ENCODE measurements at places on chromosomes 2 and 18.

DNA sequence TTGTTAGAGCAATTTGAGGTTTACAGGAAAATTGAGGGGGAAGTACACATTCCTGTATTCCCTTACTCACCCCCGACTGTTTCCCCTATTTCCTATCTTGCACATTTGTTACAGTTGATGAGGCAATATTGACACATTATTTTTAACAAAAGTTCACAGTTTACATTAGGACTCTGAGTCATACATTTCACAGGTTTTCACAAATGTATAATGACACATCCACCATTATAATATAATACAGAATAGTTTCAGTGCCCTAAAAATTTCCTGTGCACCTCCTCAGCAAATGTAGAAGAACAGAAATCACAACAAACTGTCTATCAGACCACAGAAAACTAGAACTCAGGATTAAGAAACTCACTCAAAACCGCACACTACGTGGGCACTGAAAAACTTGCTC, 160.6 kb upstream of the RMP24 start:
- DNase-seq, result no peak

DNA sequence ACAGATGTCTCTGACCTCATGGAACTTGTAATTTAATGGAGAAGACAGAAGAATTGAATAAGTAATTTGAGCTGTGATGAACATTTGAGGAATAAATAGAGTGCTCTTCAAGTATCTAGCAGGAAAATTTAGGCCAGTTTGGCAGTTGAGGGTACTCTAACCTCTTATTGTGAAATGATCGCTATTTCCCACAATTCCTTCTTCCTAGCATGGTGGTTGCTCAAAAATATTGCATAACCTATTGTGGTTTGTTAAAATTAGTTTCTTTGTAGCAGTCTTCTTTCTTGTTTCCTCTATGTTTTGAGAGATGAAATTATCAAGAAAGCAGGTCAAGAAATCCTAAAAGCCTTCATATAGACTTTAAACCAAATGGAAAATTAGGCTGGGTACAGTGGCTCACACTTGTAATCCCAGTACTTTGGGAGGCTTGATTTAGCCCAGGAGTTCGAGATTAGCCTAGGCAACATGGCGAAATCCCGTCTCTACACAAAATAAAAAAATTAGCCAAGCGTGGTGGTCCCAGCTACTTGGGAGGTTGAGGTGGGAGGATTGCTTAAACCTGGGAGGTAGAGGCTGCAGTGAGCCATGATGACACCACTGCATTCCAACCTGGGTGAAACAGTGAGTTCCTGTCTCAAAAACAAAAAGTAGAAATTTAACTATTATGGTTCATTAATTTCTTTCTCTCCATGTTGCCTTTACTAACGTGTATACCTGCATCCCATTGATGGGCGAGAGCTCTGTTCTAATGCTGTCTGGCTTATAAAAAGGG, 58.7 kb downstream of the RBKS start:
- DNase-seq, result no peak

GRCh38 chr2:9699139-9700108, 68.6 kb upstream of the YWHAQ start:
- no peak for DNase-seq

DNA sequence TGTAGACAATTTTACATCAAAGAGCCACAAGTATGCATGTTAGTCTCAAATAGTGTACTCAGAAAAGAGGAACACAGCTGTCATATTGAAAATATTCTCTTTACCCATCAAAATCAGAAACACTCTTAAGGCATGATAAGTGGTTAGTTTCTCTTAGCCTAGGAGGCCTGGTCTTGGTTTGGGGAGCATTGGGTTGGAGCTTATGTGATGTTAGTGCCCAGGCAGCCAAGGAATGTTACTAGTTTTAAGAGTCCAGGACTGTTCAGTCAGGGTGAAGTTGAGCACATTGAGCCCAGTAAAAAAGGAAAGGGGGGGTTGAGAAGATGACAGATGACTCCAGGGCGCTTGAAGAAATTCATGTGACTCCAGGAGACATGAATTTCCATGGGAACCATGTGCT, 340.6 kb downstream of the HRH4 start:
- no peak for DNase-seq

DNA sequence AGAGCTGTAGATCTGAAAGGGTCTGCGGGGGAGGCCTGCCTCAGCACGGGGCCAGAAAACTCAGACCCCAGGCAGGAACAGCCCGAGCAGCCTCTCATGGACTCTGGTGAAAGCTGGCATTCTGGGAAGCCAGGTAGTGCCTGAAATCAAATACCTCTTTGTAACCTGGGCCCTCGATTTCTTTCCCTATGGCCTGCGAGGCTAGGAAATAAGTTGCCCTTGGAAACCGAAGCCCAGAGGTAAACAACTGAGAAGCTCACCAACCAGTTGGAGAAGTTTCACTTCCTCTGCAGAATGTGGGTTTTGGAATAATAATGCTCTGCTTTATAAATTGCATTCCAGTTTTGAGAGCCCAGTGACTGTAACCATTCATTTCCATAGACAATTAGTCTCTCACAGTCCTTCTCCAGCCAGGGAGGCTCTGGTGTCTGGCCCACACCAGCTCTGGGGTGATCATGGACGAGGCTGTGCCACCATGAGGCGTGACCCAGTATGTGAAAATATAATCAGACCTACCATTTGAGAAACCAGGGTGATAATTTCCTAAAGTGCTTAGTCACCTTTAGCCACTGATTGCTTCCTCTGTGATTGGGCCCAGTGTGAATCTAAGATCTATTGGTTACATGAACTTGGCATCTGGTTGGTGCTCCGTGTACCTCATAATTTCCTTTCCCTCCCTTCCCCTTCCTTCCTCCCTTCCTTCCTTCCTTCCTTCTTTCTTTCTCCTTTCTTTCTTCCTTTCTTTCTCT, 133.1 kb upstream of the PELI1 start:
- no peak for DNase-seq

DNA sequence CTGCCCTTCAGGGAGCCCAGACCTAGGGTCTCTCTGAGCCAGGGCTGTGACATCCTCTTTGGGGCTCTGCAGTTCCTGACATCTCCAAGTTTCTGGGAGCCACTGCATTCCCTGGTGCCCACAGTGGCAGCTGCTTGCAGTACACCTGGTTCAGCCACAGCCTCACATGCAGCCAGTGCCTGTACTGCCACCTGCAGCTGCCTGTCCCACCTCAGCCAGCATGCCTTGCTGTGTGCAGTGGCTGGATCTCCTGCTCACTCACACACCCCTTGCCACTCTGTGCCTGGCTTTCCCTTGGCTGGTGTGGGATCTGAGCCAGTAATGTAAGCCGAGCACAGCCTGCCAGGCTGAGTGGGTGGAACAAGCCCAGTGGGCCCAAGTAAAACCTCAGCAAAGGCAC, 1288.7 kb downstream of the CNTNAP5 start:
- DNase-seq, result no peak

DNA sequence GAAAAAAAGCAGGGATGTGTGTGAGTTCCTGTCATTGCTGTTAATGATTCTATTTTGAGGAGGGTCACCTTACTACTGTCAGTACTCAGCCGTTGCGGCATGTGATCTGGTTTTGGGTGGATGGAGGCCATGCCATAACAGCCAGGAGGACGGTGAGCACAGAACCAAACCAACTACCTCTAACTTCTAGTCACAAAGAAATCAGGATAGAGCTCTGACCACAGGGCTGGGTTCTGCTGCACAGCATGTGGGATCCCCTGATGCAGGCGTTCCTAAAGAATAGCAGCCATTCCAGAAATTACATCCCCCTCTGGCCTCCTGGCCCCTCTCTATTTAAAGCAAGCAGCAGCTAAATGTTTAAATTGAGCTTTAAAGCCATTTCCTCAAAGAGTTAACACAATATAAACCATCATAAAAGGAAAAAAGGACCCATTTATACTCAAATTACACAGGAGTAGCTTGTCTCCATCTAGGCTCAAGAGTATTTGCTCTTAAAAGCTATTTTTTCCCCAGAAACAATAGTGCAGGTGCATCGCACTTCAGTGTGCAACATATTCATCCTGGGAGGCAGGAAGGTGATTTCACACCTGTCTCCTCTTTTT, 786.4 kb downstream of the RNF144A start:
- no peak for DNase-seq

DNA sequence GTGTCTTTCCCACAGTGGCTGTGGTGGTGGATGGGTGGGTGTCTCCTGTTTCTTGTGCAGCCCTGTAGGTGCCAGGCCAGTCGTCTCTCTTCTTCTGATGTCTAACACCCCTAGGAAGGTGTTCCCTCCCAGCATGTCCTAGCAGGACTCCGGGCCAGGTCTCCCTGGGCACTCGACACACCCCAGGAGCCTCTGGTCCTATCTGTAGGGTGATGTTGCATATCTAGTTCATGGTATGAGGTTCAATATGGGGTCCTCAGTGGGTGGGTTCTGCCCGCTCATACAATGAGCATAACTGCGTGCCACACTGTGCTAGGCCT, 14.4 kb downstream of the NGEF start:
- no peak for DNase-seq

GRCh38 chr2:158099716-158100115, 2.0 kb upstream of the UPP2 start:
- DNase-seq, result no peak

- no peak for DNase-seq
These were observed 19.3 kb upstream of the COPS8 start for GRCh38 chr2:237066396-237066795.

GRCh38 chr2:107111623-107112022, 225.7 kb upstream of the ST6GAL2 start:
- no peak for DNase-seq

GRCh38 chr2:10989782-10990181, 78.0 kb downstream of the KCNF1 start:
- DNase-seq, result no peak

DNA sequence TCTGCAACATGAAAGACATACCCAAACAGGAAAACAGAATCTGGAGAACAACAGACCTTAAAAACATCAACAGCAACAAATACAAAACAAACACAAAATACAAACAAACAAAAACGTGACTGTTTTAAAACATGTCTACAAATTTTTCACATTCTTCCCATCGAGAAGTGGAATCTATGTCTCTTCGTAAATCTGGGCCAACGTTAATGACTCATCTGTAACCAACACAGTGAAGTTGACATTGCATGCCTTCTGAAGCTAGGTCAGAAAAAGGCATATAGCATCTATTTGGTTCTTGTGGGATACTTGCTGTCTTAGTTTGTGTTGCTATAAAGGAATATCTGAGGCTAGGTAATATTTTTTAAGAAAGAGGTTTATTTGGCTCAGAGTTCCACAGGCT, 269.0 kb upstream of the FBXO11 start:
- DNase-seq, result no peak

DNA sequence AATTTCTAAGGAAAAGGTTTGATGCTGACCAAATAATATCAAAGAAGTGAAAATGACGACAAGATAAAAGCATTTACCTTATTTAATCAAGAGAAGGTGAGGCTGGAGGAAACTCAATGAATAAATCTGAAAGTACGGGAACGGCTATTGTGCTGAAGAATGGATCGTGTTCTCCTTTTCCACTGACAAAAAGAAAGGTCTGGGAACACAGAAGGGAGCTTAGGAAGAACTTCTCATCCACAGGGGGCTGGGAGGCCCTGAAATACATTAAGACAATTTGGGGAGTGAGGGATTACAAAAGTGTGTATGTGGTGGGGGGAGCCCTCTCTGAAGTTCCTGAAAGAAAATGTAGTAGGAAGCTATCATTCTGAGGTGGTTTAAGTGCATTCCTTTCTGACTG, 582.3 kb downstream of the SLC4A3 start:
- DNase-seq, result no peak

DNA sequence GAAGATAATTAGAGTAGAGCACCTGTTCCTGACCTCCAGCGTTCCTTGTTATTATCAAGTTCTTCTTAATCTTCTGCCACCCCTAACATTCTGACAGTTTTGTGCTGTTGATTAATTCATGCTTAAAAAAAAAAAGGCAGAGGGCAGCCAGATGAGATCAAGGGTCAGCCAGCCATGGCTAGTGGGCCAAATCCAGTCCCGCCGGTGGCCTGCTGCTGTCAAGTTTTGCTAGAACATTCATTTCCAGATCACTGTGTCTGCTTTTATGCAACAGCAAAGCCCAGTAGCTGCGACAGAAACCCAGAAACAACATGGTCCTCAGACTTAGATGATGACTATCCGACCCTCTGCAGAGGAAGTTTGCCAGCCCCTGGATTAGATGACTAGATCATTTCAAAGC, 101.6 kb downstream of the RNF144A start:
- no peak for DNase-seq

DNA sequence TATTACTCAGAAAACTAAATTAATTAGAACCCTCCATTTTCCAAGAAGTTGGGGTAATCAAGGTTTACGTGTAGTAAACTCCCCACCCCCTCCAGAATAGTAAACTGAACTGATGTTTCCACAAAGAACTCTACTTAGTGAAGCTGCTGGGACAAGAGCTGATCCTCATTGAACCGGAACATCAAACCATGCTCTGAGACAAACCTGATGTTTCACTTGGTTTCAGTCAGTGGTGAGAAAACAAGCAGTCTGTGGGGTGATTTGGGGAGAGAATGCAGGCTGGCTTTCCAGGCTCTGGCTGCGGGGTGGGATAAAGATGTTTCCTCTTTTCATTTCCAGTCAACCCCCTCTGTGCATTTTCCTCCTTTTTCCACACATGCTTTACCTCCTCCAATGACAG, 38.2 kb downstream of the CELF4 start:
- DNase-seq, result no peak

- no peak for DNase-seq
These were observed 306.0 kb downstream of the LRP1B start for GRCh38 chr2:141824790-141825189.

- DNase-seq, result no peak
These were observed 1112.5 kb downstream of the TSN start for GRCh38 chr2:122867941-122868340.

- no peak for DNase-seq
These were observed 56.5 kb upstream of the RAPH1 start for GRCh38 chr2:203591642-203592041.

DNA sequence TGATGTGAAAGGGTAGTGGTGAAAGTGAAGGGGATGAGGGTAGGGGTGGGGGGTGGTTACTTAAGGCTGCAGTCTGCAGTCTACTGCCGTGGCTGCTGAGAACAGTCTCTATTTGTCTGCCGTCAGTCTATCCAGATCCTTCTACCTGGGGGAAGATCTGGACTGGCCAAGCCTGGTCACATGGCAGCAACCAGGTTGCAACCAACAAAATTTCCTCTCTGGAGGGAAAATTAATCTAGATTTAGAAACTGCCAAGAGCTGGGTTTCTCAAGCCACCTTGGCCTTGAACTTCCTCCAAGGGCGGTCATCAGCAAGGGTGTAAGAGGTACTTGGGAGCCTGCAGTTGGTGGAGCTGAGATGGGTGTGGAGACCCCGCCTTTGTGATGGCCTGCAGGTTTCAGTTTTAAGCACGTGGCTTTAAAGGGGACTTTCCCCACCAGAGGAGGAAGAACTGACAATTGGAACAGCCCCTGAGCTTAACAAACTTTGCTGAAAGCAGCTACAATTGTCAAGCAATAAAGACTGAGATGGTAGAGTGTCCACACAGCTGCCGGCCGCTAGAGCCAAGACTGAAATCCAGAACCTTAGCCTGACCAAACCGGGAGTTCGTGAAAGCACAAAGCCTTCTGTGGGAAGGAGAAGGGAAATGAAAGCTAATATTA, 31.4 kb upstream of the KCMF1 start:
- DNase-seq, result peak; percentile 57

- DNase-seq, result no peak
These were observed 7.7 kb upstream of the AMMECR1L start for GRCh38 chr2:127893494-127893893.

- DNase-seq, result no peak
These were observed 31.4 kb upstream of the DUSP2 start for GRCh38 chr2:96176661-96177060.

All from activated T-cell treated with anti-CD3 and anti-CD28 coated beads for 4 hours (primary cell).